ENCODE measurements at places on chromosomes 4 and X. TPM values are rescaled to one million over a fixed set of nuclear protein-coding genes. Genes with fewer than 3 reads are reported as not detected.

The ARAP2 gene
- total RNA-seq: 2.4 TPM

The HSFX2 gene
- total RNA-seq: 0.64 TPM

The GPR173 gene
- 12.6 TPM for total RNA-seq

The PLXNA3 gene
- 108 TPM for total RNA-seq

The PDZD4 gene
- total RNA-seq: 26.6 TPM

The TRAM1L1 gene
- 5.9 TPM for total RNA-seq

DNA sequence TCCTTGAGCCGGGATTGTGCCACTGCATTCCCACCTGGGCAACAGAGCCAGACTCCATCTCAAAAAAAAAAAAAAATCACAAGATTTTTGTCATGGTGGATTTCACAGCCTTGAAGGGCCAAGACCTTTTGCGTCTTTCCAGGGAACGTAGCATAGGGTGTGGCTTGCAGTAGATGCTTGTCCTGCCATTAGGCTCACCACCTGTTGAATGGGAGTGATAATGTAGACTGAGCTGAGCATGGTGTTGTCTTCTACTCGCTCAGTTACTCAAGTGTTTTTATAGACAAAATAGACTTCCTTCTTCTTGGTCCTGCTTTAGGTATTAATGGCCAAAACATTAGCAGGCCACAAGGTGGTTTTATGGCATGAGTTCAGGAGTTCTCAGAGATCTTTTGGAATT is 40.8 kb downstream of the JADE1 start:
- peaks cover 44% of the 10 kb centered on the region for H3K4me1 ChIP-seq
- H3K27ac ChIP-seq: no peak overlapping the region
- H3K4me3 ChIP-seq: no peak overlapping the region
- H3K36me3 ChIP-seq: peaks cover 58% of the 10 kb centered on the region
- no peak for DNase-seq

- H3K4me3 ChIP-seq: peak overlapping the region; percentile 24
- H3K27me3 ChIP-seq: no peaks in the 10 kb centered on the region
- H3K36me3 ChIP-seq: no peaks in the 10 kb centered on the region
- DNase-seq: peak; percentile 75
Measured at GRCh38 chrX:72027024-72027913, 104.4 kb downstream of the RTL5 start.

GRCh38 chr4:185469580-185470154 is 1.9 kb downstream of the CCDC110 start:
- H3K36me3 ChIP-seq: no peaks in the 10 kb centered on the region
- H3K4me1 ChIP-seq: peaks cover 24% of the 10 kb centered on the region
- no peak overlapping the region for H3K4me3 ChIP-seq
- peaks cover 8% of the 10 kb centered on the region for H3K27me3 ChIP-seq

DNA sequence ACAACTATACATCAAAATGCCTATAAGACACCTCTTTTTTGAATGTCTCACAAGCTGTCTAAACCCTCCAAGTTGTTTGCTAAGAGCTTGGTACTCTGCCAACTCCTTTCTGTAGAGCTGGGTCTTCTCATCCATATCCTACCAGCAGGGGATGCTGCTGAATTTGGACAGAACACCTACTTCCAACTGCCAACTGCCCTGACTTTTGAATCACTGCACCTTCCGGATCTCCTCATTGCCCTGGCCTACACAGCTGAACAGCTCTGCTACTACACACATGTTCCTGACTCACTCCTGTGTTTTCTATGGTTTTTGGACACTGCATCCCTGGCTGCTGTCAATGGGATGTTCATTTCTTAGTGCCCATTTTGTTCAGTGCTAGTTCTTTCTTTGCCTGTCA is 18.7 kb downstream of the FAM184B start:
- H3K4me1 ChIP-seq: no peaks in the 10 kb centered on the region
- no peak for DNase-seq
- no peak overlapping the region for H3K27ac ChIP-seq

GRCh38 chrX:37993837-37994619 is 12.3 kb upstream of the SYTL5 start:
- DNase-seq: no peak
- H3K27me3 ChIP-seq: no peaks in the 10 kb centered on the region
- peaks cover 2% of the 10 kb centered on the region for H3K4me1 ChIP-seq
- no peak overlapping the region for H3K27ac ChIP-seq
- no peaks in the 10 kb centered on the region for H3K36me3 ChIP-seq
- H3K4me3 ChIP-seq: no peak overlapping the region

DNA sequence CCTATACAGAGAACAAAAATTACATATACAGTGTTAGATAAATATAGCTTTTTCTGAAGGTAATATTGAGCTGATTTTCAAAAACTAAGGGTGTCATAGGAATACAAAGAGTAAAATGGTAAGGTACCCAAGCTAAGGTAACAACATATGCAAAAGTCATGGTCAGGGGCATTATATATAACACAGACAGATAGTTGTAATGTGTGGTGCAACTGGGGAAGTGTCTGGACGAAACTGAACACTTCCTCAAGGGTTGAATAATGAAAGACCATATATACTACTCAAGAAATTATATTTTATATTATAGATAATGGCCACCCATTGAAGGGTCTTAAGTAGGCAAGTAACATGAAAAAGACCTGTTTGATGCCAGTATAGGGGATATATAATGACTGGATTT is 262.1 kb upstream of the CXXC4 start:
- H3K4me1 ChIP-seq: no peaks in the 10 kb centered on the region
- DNase-seq: no peak
- H3K4me3 ChIP-seq: no peak overlapping the region
- no peak overlapping the region for H3K27ac ChIP-seq

DNA sequence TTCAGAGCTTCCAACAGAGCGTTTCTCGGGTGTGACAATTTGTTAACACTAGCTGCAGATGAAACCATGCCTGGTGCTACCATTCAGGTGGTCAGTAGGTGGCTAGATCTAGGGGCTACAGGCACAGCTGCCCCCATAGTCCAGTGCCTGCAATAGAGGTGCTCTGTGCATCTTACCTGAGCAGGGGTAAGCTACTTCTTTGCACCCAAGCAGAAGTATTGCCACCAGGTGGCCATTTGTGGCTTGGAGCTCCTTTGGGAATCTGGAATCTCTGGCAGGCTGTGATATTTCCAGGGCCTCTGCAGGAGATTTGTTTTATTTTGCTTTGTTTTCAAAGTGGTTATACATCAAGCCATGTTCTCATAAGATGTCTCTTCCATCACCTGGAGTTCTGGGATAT is 170.7 kb upstream of the PUDP start:
- H3K4me3 ChIP-seq: no peak overlapping the region
- no peak for DNase-seq
- H3K27ac ChIP-seq: no peak overlapping the region
- no peaks in the 10 kb centered on the region for H3K36me3 ChIP-seq

GRCh38 chr4:24195991-24196736 is 306.3 kb upstream of the PPARGC1A start:
- DNase-seq: no peak
- no peak overlapping the region for H3K27ac ChIP-seq
- H3K4me3 ChIP-seq: no peak overlapping the region

- no peaks in the 10 kb centered on the region for H3K27me3 ChIP-seq
- no peak overlapping the region for H3K27ac ChIP-seq
- no peak for DNase-seq
Measured at GRCh38 chr4:34676400-34676799, 1567.9 kb downstream of the ARAP2 start.

- H3K27ac ChIP-seq: no peak overlapping the region
- no peaks in the 10 kb centered on the region for H3K27me3 ChIP-seq
- no peaks in the 10 kb centered on the region for H3K4me1 ChIP-seq
- no peaks in the 10 kb centered on the region for H3K36me3 ChIP-seq
- DNase-seq: no peak
Measured at GRCh38 chrX:115023139-115023538, 5.7 kb upstream of the IL13RA2 start.

DNA sequence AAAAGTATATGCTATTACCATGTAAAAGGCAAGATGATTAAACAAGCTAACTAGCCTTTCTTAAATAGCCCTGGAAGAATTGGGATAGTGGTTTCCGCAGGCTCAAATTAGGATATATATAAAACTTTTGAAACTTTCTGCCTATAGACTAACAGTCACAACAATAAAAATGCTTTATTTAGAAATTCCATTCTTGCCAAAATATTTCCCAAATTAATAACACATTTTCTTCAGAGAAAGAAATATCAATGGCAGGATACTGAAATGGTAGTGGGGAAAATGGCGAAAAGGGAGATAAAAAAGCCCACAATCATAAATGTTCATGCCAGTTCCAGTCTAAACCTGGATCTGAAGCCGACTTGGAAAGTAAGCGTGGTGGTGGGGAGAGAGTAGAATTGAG is 56.0 kb downstream of the MAD2L1 start:
- peaks cover 11% of the 10 kb centered on the region for H3K27me3 ChIP-seq
- H3K36me3 ChIP-seq: no peaks in the 10 kb centered on the region
- H3K4me1 ChIP-seq: peaks cover 8% of the 10 kb centered on the region

GRCh38 chr4:150859453-150859852 is 155.6 kb downstream of the LRBA start:
- DNase-seq: no peak
- H3K36me3 ChIP-seq: peaks cover 1% of the 10 kb centered on the region
- H3K27me3 ChIP-seq: no peaks in the 10 kb centered on the region
- H3K4me3 ChIP-seq: no peak overlapping the region

GRCh38 chr4:8233672-8234484 is 34.8 kb downstream of the SH3TC1 start:
- H3K27ac ChIP-seq: no peak overlapping the region
- no peak for DNase-seq
- no peaks in the 10 kb centered on the region for H3K27me3 ChIP-seq
- peaks cover 16% of the 10 kb centered on the region for H3K4me1 ChIP-seq
- H3K36me3 ChIP-seq: peaks cover 1% of the 10 kb centered on the region
- H3K4me3 ChIP-seq: no peak overlapping the region

DNA sequence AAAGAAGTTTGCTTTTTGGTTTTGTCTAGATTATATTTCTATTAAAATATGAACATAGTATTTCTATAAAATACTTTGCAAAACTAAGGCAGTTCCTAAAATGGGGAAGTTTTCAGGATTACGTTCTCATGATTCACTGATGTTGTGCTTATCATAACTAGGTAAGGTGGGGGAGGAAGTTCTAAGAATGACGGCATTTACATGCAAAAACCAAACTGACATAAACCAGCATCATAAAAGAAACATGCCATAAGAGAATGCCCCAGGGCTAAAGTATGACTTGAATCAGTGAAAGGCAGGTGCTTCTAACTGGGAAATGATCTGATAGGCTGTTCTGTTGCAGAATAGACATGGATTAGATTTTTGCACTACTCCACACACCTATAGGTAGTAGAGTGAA is 204.7 kb upstream of the JADE1 start:
- DNase-seq: no peak
- H3K4me3 ChIP-seq: no peak overlapping the region
- H3K4me1 ChIP-seq: peaks cover 33% of the 10 kb centered on the region
- H3K36me3 ChIP-seq: no peaks in the 10 kb centered on the region
- H3K27me3 ChIP-seq: no peaks in the 10 kb centered on the region

DNA sequence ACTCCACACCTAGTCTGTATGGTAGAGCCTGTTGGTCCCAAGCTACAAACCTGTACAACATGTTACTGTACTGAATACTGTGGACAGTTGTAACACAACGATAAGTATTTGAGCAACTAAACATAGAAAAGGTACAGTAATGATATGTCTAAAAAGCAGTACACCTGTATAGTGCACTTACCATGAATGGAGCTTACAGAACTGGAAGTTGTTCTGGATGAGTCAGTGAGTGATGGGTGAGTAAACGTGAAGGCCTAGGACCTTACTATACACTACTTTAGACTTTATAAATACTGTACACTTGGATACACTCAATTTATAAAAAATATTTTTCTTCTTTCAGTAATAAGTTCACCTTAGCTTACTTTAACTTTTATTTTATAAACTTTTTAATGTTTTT is 104.0 kb downstream of the TMA16 start:
- H3K27ac ChIP-seq: no peak overlapping the region
- H3K4me1 ChIP-seq: no peaks in the 10 kb centered on the region
- H3K4me3 ChIP-seq: no peak overlapping the region
- no peaks in the 10 kb centered on the region for H3K36me3 ChIP-seq
- DNase-seq: no peak

DNA sequence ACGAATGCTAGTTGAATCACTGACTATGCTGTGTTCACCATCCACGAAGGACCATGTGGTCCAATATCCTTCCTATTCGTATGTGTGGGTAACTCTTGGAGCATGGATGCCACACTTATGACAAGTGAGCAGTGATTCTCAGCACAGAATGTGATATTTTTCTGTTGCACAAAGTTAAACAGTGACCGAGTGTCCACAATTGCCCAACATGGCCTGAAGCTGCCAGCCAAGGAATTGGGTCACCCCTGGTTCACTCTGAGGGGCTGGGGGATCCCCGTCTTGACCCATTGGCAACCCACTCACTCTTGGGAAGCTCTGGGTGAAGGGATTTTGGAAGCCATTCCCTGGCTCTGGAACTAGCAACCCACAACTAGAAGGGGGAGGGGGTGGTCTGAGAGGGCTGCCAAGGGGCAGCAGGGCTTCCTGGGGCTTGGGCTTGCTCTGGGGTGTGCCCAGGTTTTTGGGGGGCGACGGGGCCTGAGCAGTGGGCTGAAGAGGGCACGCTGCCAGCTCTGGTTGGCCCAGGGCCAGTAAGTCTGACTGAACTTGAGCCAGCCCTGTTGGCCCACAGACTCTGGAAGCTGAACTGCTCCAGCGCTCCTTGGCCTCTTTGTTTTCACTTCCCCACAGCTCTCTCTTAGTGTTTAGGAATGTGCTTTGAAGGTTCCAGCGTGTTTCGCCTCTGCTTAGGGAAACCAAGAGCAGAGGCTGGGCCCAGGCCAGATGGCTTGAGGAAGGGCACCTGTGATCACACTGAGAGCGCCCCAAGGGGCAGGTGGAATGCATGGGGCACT is 43.1 kb upstream of the BCOR start:
- no peak for DNase-seq
- peaks cover 41% of the 10 kb centered on the region for H3K4me1 ChIP-seq
- H3K4me3 ChIP-seq: no peak overlapping the region
- H3K27me3 ChIP-seq: no peaks in the 10 kb centered on the region
- H3K27ac ChIP-seq: peak overlapping the region; percentile 84

GRCh38 chr4:149997881-149998421 is 80.3 kb upstream of the DCLK2 start:
- no peak overlapping the region for H3K4me3 ChIP-seq
- no peaks in the 10 kb centered on the region for H3K36me3 ChIP-seq
- peaks cover 23% of the 10 kb centered on the region for H3K4me1 ChIP-seq
- H3K27ac ChIP-seq: no peak overlapping the region
- H3K27me3 ChIP-seq: no peaks in the 10 kb centered on the region
- no peak for DNase-seq

- H3K4me1 ChIP-seq: peaks cover 11% of the 10 kb centered on the region
- H3K36me3 ChIP-seq: peaks cover 3% of the 10 kb centered on the region
- H3K27me3 ChIP-seq: peaks cover 2% of the 10 kb centered on the region
- no peak for DNase-seq
Measured at GRCh38 chrX:115226929-115227328, 7.0 kb downstream of the LRCH2 start.

DNA sequence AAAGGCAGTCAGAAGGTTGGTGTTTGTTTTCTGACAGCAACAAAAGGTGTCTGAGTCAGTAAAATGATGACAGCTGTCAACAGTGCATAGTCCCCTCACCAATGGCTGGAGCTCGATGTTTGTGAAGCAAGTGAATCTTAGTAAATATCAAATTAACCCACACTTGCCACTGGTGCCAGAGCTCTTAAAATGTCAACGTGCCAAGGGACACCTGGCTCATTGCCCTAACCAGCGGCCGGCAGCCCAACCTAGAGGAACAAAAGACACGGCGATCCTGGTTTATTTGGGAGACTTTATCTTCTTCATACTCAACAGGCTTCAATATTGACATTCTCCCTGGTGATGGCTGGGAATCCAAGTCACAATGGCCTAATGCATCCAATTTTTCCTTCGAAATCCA is 143.4 kb downstream of the CPEB2 start:
- peaks cover 4% of the 10 kb centered on the region for H3K27me3 ChIP-seq
- H3K4me1 ChIP-seq: peaks cover 24% of the 10 kb centered on the region
- no peak overlapping the region for H3K4me3 ChIP-seq
- no peak for DNase-seq

Data from osteocyte (in vitro differentiated cells).